Body of pancreas (tissue), 4 donors: ENCODE measurements at places on chromosomes 12 and 14. TPM values are rescaled to one million over a fixed set of nuclear protein-coding genes. Genes with fewer than 3 reads are reported as not detected.

DNA sequence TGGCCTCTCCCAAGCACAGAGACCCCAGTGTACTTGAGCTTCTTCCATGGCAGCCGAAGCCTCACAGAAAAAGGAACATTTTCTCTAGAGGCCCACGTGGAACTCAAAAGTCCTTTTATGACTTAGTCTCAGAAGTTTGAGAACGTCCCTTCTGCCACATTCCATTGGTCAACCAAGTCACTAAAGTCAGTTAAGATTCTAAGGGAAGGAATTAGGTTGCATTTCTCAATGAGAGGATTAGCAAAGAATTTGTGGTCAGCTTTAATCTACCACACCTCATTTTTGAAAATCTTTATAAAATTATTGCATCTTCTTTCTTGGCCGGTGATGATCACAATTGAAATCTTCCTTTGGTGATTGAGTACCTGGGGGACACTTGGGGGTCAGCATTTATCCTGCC lies 279.9 kb upstream of the TBX3 start:
- DNase-seq = no peak

FGF6 gene
- not detected for total RNA-seq

DNA sequence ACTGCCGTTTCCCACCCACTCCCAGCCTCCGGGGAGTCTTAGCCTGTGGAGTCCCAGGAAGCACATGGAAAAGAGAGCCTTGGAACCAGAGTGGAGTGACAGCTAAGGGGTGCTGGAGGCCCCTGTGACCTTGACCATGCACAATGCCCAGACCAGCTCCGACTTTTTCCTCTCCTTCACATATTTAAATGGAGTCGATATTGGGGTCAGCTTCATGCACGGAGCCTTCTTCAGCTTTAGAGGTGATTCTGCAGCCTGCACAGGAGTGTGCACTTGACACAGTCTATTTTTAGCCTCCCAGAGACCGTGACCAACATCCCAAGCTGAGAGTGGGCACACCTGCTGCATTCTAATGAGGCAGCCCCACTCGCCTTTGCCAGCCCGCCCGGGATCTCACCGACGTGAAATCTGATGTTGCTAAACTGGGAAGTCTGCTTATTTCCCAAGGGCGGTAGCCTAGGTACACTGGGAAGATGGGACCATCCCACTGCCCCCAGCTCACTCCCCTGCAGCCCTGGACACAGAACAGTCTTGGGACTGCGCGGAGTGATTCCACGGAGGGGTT lies 47.5 kb downstream of the PRMT8 start:
- DNase-seq = peak; percentile 57

CKAP4 gene
- total RNA-seq = 36.6 TPM

DNA sequence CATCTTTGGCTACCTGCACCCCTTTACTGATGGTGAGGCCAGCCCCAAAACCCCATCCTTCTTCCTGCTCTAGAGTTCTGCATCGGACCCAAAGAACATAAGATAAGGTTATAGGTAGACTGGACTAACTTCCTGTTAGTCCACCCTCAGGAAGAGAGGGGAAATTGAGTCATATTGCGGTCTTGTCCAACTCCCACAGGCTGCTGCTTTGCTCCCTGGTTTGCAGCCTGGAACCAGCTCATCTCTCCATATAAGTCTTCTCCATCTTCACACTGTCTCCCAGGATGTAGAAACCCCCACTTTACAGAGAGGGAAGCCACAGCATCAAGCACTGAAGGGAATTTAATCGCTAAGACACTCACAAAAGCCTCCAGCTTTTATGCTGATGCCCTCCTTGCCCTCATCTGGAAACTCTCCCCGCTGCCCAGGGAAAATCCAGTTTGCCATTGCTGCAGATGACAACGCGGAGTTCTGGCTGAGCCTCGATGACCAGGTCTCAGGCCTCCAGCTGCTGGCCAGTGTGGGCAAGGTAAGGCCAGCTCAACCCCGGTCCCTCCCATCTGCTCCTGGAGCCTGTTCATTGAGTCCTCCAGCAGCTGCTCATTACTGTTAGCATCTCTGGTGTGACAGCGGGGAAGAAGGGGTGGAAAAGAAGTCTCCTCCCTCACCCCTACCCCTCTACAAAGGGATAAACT lies 85.3 kb downstream of the B4GALNT3 start:
- DNase-seq = no peak

DNA sequence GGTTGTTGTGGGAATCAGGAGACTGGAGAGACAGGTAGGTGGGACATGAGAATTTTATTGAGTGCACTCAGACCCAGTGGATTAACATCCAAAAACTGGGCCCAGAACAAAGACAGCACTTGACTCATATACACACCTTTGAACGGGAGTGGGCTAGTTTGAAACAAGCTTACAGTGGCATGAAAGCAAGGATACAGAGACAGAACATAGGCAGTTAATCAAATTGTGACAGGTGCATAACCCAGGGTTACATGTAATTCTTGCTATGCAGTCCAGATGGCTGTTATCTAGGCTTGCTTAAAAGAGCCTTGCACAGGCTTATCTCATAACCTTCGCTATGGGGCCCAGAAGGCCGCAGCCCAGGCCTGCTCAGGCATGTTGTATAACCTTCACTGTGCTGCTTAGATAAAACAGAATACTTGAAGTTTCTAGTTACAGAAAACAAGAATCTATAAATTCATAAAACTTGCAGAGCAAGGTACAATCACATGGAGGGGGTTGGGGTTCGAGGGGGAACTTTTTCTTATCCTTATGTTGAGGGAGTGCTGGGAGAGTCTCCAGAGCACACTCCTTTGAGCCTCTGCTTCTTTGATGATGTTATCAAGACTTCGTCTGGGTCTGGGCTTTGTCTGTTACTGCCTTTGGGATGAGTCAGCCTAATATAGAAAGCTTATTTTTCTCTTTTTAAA lies 81.7 kb downstream of the TNFAIP2 start:
- DNase-seq = no peak

KCNH3 gene
- 1.6 TPM for total RNA-seq

GRCh38 chr12:69511469-69512267 lies 41.5 kb downstream of the FRS2 start:
- no peak for DNase-seq

SYT1 gene
- total RNA-seq = 22.7 TPM

GRCh38 chr12:18861287-18861858 lies 123.5 kb downstream of the CAPZA3 start:
- no peak for DNase-seq

MYF6 gene
- total RNA-seq = not detected

DNA sequence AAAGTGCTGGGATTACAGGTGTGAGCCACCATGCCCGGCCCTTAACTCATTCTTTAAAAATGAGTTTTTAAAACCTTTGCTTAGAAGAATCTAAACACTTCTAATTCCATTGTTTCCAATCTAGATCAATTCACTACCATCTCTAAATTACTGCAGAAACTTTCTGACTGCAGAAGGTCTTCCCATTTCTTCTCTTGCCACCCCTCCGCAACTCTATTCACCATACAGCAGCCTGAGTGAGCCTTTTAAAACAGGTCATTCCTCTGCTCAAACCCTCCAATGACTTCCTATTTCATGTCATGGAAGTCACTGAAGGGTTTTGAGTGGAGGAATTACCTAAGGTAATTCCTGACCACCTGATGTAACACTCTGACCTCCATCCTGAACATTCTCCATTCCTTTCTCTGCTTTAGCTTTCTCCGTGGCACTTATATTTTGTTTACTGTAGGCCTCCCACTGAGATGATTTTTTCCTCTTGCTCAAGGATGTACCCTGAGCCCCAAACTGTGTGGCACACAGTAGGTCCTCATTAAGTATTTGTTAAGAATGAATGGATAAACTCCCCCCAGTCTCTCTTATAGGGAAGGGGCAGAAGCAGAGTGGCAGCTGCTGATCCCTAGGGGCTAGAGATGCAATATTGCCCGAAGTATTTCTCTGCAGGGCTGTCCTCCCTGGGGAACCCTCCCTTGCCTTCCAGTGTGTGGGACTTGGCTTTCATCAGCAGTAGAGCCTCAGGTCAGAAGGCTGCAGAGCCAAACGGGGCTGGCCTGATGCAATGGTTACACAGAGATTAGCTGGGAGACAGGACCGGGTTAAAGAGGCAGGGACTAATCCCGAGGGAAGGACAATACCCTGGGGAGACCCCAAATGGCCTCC lies 1.2 kb downstream of the DDIT3 start:
- peak; percentile 56 for DNase-seq

LRRK2 gene
- 8.2 TPM for total RNA-seq

GRCh38 chr12:132530447-132530846 lies 40.5 kb downstream of the FBRSL1 start:
- no peak for DNase-seq

TEX52 gene
- not detected for total RNA-seq

DNA sequence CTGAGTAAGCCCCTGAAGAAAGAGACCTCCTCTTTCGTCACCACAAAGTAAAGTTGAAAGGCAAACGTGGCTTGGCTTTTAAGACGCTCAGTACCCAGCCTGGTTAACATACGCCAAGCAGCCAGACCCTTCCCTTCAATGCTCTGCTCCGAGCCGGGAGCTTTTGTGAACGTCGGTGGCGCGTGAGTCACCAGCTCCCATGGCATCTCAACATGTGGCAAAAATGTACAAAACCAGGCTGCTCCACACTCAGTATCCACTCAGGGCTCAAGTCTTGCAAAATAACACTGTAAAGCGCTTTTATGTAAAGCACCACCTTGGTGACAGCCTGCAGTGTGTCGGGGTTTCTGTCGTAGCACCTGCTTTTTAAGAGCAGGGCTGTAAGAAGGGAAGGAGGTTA lies 89.0 kb downstream of the SETD3 start:
- DNase-seq = no peak

DNA sequence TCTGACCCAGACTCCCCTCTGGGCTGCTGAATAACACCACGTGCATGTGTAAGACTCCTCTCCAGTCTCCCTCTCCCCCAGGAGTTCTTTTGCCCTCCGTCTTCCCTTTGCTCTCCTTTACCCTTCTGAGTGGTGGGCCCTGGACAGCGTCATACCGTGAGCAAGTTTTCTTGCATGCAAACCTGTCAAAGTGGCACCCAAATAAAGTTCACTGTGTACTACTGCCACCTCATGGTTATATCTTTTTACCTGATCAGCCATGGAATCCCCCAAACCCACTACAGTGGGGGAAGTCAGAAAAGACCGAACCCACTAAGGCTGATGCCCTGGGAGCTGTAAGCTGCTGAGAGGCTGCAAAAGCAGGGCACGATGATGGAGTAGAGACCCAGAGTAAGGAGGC lies 131.1 kb upstream of the VRK1 start:
- DNase-seq = no peak

DPPA3 gene
- total RNA-seq = not detected

DNA sequence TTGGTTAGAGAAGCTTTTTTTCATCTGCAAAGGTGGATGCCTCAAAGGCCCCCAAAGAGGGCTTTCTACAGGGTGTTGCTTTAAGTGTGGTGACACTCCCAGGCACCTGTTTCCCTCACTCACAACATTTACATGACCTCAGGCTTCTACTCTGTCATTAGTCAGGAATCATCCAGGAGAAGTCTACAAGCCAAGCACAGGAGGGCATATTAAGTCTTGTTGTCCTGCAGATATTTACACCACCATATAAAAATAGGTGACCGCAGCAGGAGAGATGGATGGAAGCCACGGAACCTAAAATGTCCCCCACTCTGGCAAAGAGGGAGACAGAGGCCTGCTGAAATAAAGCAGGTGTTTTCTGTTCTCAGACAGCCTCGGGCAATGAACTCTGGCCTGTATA lies 7.5 kb upstream of the DPF3 start:
- no peak for DNase-seq

DNA sequence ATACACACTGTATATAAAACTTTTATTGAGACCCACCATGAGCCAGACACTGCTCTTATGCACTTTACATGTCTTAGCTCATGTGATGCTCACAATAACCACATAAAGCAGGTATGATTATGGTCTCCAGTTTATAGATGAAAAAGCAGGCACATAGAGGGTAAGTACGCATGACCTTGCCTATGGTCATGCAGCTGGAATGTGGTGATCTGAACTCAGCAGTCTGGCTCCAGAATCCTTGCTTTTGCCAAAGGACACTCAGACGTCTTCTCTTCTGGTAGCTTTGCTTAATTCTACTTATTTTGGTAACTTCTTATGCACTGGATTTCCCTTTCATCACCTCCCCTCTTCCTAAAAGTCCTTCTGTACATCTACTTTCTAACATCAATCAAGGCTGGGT lies 103.3 kb upstream of the CRY1 start:
- DNase-seq = no peak

DNA sequence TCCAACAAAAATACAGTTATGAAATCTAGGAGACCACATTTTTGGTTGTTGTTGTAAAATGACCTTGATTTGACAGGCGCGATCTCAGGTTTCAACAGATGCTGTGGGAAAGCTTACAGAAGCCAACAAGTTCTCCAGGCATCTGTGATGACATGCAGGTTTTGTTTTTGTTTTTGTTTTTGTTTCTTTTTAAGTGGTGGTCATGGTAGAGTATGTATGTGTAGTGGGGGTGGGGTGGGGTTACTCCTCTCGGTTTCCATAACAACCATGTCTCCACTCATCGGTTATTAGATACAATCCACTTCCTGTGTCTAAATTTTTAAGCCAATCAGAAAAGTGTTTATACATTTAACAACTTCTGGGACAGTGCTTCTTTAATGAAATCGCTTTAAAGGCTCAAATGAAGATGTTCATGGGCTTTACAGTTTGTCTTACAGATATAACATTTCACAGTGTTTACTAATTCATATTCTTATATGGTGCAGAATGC lies 199.9 kb upstream of the FOXN3 start:
- DNase-seq = no peak

GRCh38 chr12:83823386-83824045 lies 1089.1 kb downstream of the SLC6A15 start:
- DNase-seq = peak; percentile 64

MRPL51 gene
- total RNA-seq = 23.6 TPM

DNA sequence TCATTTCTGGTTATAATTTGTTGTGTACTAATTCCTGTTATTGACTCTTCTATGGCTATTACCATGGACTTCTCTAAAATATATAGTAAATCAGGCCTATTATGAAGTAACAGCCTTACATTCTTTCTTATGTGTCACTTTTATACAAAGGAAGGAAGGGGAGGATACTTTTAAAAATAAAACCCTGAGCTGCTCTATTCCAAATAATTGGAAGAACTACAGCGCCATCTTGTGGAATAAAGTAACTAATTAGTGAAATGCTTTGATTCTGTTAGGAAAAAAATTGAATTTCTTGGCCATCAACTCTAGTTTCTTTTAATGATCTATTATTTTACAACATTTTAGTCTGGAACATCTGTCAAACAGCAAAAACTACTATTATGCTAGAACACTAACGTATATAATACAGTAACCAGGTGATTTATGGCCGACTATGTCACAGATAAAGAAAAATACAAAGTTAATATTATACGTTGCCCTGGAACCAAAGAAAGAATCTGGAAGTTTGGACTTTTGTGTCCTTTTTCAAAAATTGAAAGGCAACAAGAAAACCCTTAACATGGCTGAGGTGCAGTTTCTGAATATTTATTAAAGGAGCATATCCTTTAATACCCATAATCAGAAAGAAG lies 55.0 kb upstream of the NELL2 start:
- DNase-seq = no peak

GRCh38 chr12:27531896-27532295 lies 7.9 kb downstream of the PPFIBP1 start:
- DNase-seq = no peak

KRT82 gene
- not detected for total RNA-seq
